CD4-positive, alpha-beta memory T cell (primary cell): ENCODE measurements at places on chromosomes 11 and 22.

GRCh38 chr11:118200901-118201680 lies 23.7 kb downstream of the JAML start:
- peak; percentile 51 for DNase-seq

GRCh38 chr11:81772166-81772565 lies 961.5 kb downstream of the FAM181B start:
- DNase-seq, result no peak

DNA sequence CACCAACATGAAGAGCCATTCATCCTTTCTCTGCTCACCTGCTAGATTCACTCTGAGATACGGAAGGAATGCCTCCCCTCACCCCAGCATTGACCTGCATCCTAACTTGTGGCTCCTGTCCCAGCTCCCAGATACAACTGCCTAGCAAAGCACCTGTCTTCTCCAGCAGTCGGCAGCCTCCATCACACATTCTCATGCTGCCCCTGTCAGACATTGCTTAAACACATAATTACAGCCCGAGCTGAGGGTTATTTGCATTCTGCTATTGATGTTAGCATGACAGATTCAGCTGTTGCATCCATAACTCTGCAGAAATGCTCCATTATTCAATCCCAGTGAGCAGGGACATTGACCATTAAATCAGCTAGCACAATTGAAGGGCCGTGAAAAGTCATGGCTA lies 184.4 kb upstream of the NARS2 start:
- DNase-seq, result no peak

- DNase-seq, result no peak
Measured at GRCh38 chr22:45201678-45202332, 38.1 kb downstream of the NUP50 start.

GRCh38 chr11:35017528-35018342 lies 101.3 kb downstream of the PDHX start:
- DNase-seq, result no peak

DNA sequence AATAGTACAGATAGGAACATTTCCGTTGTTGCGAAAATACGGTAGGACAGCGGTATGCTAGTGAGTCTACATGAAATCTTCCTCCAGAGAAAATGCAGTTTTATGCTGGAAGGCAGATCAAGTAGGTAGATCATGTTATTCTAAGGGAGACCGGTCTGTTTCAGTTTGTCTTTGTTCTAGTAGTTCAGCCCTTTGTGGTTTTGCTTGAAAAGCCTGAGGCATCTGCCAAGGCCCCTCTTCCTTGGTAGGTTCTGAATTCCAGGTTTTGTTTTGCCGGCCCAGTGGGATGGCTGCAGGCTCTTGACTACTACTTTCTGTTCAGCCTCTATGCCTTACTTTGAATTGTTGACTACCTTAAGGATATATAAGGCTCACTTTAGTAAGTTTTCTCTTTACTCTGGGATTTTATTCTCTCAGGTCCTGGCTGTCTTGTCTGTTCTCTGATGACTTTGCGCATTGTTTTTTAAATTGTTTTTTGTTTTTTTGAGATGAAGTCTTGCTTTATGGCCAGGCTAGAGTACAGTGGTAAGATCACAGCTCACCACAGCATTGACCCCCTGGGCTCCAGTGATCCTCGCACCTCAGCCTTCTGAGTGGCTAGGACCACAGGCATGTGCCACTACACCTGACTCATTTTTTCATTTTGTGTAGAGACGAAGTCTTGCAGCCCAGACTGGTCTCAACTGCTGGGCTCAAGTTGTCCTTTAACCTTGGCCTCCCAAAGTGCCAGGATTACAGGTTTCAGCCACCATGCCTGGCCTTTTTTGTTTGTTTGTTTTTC lies 53.7 kb downstream of the HIPK3 start:
- no peak for DNase-seq

GRCh38 chr11:67463680-67464410 lies 5.2 kb downstream of the TMEM134 start:
- DNase-seq, result no peak

DNA sequence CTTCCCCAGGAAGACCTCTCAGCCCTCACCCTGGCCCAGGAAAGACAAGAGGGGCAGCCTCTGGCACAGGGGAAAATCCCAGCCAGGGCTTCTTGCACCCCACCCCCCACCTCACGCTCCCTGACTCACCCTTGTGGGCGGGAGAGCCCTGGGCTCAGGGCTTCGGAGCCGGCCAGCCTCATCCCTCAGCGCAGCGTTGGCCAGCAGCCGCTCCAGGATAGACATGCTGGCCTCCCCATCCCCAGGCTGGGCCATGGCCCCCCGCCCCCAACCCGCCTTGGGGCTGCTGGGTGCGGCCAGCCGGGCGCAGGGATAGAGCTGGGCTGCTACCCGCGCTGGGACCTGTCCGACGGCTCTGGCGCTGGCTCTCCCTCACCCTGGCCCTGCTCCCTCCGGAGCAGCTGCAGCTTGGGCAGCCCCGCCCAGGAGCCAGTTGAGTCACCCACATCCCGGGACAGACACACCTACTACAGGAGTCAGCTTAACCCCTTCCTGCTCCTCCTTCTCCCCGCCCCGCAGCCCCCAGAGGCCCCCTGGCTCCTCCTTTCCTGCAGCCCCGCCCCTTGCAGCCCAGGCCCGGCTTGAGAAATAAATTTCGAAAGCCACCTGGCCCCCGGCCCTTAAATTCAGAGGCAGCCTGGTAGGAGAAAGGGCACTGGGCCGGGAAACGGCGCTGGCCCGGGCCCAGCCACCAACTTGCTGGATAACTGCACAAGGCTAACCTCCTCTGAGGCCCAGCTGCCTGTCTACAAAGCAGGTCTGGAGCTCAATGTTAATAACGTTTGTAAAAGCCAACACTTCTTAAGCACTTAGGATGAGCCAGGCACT lies 13.4 kb downstream of the TNKS1BP1 start:
- DNase-seq, result no peak

DNA sequence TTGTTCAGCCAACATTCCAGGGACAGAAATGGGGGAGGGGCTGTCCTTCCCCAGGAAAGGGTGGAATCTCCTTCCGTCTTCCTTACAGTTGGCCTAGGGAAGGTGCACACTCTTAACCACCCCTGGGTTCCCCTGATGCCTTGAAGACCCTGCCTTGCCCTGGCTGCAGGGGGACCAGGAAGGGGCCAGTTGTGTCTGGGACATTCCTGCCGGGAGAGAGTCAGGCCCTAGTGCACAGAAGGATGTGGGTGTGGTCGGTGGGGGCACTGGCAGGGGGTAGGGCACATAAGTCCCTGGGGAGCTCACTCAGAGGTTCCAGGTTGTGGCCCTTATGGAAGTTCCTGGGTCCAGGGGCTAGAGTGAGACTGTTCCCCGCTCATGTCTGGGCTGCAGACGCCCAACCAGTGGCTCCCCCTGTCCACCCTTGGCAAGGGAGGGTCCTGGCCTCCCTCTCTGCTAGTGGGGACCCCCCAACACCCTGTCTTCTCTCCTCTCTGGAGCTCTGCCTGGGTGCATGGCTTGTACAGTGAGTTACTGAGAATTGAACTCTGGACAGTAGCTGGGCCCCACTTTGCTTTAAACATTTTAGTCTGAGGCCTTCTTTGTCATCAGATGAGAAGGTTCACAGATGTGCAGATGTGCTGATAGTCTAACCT lies 2.0 kb upstream of the APOBEC3A start:
- no peak for DNase-seq

DNA sequence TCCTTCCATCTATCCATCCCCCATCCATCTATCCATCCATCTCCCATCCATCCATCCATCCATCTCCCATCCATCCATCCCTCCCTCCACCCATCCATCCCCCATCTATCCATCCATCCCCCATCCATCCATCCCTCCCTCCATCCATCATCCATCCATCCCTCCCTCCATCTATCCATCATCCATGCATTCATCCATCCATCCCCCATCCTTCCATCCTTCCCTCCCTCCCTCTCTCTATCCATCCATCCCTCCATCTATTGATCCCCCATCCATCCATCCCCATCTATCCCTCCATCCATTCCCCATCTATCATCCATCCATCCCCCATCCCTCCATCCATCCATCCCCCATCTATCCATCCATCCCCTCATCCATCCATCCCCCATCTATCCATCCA lies 96.7 kb downstream of the MPPED1 start:
- no peak for DNase-seq

DNA sequence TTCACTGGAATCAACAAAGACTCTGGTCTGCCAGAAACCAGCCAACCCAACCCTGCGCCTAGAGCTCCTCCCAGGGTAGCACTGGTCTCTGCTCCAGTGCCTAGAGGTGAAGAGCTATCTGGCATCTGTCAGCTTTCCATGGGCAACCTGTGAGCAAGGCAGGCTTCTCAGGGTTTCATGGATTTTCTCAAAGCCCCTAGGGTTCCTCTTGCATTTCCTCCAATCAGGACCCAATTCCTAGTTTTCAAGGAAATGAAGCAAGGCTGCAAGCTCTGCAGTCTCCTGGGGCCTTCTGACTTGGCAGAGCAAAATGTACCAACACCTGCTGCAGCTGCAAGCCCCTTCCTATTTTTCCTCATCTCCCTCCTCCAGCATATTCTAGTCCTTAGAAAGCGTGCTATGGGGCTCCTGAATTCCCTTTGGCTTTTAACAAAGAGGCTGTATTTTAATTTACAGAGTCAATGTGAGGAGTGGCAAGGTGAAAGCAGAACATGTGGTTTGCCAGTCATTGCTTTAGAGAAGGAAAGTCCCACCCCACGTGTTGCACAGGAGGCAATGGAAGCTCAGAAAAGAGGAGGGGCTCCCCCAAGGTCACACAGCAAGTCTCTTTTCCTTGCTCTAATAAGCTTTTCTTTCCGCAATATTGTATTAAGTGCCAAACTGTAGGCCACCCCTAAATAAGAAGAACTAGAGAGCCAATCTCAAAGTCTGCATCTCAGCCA lies 33.0 kb upstream of the RIC3 start:
- DNase-seq, result no peak

GRCh38 chr11:34988294-34989255 lies 72.2 kb downstream of the PDHX start:
- DNase-seq, result no peak
